Germinal center (tissue), 1 donor: ENCODE measurements at places on chromosomes 2 and 18.

- no peak for DNase-seq
Observed at GRCh38 chr2:46552079-46552478, 72.7 kb downstream of the TMEM247 start.

- DNase-seq, result no peak
Observed at GRCh38 chr2:101341421-101341820, 32.9 kb upstream of the RNF149 start.

GRCh38 chr18:433960-434359 lies 66.5 kb downstream of the COLEC12 start:
- no peak for DNase-seq

GRCh38 chr2:12816379-12817306 lies 99.9 kb downstream of the TRIB2 start:
- no peak for DNase-seq

- no peak for DNase-seq
Observed at GRCh38 chr2:233199870-233200269, 51.6 kb upstream of the ATG16L1 start.

GRCh38 chr2:4762951-4763376 lies 929.2 kb upstream of the SOX11 start:
- DNase-seq, result no peak

GRCh38 chr18:36813101-36813775 lies 15.6 kb downstream of the TPGS2 start:
- DNase-seq, result no peak

DNA sequence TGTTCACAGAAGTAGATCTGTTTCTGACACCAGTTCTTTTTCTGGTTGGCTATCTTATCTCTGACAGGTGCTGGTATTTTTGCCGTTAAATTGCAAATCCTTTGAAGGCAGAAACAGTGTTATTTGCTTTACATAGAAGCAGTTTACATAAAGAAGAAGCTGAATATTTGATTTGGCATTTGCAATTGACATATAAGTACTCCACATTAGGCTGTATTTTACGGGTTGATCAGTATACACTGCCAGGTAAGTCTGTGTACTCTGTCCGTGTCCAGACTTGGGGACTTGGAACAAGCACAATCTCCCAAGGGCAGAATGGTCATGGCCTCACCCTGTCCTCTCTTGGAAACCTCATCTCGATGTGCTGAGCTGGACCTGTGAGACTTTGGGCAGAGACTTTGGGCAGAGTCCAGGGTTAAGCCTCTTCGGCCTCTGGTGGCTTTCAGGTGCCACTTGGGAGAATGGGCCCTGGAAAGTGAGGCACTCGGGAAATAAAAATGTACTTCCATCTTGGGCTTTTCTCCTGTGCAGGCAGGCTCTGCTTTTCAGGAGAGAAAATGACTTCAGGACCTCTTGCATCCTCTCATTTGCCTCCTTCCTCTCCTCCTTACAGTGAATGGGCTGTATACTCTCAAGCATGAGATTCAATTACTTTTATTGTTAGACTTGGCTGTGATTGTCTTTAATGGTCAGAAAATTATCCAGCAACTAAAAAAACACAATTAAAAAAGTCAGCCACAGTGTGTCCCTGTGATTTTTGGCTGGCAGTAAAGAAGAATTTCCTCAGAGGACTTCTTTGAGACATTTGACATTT lies 108.5 kb downstream of the RAPGEF4 start:
- no peak for DNase-seq

GRCh38 chr18:57430079-57431001 lies 4.8 kb upstream of the ONECUT2 start:
- no peak for DNase-seq

- no peak for DNase-seq
Observed at GRCh38 chr2:186716004-186716403, 22.1 kb downstream of the FAM171B start.

DNA sequence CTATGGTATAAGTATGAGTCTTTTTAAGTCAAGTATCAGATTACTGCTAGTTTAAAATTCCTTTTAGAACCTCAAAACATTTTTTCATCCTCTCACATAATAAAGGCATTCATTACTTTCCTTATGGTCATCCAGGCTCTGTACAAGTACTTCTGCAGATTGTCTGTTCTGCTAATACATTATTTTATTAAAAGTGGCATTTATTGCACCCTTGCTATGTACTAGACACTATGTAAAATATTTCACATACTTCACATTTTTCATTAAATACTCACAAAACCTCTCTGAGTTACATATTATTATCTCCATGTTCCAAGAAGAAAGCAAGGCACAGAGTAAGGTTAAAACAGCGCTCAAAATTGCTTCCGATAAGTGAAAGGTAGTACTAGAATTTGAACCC lies 84.1 kb downstream of the RAPH1 start:
- no peak for DNase-seq

DNA sequence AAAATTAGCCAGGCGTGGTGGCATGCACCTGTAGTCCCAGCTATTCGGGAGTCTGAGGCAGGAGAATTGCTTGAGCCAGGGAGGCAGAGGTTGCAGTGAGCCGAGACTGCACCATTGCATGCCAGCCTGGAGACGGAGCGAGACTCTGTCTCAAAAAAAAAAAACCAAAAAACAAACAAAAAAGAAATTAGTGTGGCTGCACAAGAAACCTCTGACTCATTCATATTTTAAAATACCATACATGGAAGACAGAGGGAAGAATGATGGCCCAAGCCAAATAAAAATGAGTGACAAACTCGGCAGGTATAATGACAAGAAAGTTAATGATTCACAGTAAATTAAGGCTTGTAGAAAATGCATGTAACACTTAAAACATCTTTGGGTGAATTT lies 875.8 kb downstream of the EPHA4 start:
- DNase-seq, result no peak

GRCh38 chr2:16194530-16194929 lies 254.2 kb downstream of the MYCN start:
- DNase-seq, result no peak

- no peak for DNase-seq
Observed at GRCh38 chr2:134144651-134145050, 109.2 kb upstream of the MGAT5 start.

DNA sequence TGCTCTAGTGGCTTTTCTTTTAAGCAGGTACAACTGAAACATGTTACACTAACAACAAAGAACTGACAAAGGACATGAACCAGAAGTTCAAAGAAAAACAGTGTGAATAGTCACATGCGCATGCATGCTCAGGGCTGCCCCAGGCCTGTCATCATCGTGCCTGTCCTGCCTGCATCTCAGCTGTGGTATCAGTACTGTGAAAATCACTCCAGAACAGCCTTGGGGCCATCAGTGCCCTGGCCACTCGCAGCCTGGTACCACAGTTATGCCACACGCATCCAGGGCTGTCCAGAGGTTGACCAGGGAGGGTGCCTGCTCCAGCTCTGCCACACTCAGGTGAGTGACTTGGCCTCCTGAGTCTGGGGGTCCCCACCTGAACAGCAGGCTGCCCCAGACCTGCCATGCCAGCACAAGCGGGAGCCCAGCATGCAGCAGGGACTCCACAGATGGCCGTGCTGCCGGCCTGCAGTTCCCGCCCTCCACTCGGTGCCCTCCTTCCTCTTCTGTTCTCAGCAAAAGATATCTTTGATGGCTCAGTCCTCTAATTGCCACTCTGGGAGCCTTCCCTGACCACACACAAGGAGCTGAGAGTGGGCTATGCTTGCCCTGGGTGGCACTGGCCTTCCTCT lies 12.3 kb downstream of the LIMS2 start:
- no peak for DNase-seq

DNA sequence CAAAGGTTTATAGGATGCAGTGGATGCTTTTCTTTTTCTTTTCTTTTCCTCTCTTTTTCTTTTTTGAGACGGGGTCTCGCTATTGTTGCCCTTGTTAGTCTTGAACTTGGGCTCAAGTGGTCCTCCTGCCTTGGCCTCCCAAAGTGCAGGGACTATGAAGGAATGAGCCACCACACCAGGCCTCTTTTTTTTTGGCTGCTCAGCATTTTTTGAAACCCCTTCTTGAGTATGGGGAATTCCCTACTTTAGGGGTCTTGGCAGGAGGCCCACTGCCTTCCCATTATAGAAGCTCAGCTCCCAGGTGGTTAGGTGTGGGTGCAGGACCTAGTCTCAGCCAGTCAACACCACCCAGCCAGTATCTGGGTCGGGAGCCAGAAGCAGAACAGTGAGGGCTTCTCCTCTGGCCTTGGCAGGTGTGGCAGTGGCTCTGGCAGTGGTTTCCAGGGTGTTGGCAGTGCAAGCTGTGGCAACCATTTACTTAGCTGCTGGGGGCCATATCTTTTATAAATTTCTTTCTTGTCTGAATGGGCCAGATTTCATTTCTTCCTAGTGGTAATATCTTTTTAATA lies 51.4 kb upstream of the ACYP2 start:
- DNase-seq, result no peak

DNA sequence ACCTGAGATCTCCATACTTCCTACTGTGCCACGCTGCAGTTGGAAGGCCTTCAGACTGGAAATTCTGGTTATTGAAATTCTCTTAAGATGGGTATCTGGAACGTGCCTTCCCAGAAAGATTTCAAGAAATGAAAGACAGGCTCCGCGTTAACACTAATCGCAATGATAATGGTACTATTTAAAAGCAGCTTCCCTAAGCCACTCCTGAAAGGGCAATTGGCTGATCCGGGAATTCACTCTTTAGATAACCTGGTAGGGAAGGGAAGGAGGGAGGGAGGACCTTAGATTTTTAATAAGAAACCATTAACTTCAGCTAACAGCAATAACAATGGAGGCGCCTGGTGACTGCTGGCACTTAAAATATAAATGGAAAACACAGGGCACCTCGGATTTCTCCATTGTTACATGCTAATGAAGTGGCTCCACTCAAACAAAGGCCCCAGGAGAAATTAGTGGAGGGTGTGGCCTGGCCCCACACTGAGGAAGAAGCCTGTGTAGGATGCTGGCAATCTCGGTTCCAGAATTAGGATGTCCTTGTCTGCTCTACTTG lies 22.5 kb upstream of the MTA3 start:
- no peak for DNase-seq

DNA sequence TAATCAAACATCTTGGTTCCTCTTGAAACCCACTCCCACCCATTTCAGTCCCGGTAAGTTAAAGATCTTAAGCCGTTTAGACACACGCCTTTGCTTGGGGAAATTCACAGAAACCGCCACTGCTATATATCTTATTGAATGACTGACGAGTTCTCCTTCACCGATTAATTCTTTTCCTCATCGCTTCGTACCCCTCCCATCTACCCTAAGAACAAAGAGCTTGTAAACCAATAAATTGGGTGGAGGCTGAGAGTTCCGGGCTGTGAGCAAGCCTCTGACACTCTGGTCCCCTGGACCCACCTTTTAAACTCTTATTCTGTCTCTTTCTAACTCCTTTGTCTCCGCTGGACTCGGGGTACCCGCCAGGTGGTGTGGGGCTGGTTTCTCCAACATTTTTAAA lies 30.6 kb downstream of the TMEM131 start:
- no peak for DNase-seq

DNA sequence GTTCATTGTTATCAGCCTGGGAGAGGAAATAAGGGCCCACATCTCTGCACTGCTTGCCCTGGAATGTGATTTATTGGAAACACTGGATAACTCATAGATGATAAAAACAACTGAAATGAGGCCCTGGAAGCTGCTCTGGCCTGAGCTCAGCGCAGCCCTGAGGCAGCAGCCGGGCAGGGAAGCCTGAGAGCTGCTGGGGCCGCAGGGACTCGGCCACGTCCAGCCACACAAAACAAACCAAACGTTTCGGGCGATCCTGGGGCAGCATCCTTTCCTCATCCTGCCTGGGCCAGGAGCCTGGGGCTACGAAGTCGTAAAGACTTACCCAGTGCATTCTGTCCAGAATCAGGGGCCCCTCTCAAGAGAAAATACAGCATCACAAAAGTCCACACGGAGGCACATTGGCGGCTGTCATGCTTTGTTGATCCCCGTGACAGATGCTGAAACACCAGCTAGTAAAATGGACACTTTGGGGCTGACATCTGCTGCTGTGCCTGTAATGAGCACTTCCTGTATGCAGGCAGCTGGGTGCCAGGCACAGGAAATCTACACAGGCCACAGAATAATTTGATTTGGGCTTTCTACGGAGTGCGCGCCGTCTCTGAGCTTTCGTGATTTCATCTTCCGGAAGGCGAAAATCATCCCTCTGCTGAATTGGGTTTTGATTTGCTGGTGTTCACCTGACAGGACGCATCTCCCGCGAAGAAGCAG lies 250.6 kb downstream of the EIPR1 start:
- no peak for DNase-seq

GRCh38 chr18:58605027-58606020 lies 23.6 kb downstream of the ALPK2 start:
- DNase-seq, result no peak

DNA sequence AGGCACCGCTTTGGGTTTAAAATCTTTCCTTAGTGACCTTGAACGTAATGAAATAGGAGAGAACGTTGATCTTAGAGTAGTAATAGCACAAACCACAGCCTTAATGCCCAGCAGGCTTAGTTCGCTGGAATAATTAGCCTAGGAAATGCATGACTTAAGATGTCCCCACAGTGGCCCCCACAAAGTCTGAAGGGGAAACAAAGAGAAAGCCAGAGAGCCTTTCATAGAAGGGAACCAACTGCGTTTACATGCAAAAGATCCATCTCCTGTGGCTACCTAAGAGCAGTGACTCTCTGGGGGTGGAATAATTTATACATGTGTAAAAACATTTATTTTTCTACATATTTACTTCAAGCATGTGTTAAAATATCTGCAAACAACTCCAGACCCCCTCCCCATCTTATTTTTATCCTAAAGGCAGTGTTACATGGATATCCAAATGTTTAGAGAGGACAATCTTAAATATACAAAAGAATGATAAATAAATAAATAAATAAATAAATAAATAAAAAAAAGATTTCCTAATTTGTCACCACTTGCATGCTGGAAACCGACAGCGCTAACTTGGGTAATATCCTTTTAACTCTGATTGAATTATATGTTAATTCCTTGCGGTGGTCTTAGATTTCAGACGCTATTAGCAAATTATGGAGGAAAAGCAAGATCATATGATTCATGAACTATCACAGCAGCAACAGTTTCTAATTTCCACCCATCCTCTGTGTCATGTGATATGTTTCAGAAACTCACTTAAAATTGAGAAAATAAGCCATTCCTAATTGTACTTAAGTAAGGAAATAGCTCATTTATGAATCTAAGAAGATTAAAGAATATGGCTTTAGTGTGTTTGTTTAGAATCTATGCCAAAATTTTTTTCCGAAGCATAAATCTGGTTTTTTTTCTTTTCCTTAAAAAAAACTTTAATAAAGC lies 23.4 kb upstream of the CYP1B1 start:
- DNase-seq, result no peak
